Vagina (tissue), 2 donors: ENCODE measurements at places on chromosomes 5 and 9.

- no peak for DNase-seq
Measured at GRCh38 chr9:106707738-106708474, 155.1 kb upstream of the ZNF462 start.

DNA sequence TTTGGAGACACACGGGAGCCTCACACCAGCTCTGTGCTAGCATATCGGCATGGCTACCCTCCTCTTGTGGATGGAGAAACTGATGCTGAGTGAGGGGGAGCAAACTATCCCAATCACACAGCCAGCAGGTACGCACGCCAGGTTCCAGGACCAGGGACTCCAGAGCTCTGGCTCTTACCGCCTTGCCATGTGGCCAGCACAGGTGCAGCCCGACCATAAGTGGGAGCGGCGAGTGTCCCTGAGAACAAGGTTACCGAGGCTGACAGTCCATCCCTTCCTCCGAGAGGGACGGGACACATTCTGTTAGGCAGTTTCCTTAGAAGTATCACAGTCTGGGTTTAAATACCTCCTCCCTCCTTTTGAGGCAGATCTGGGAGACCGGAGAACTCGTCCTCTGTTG, 86.0 kb downstream of the PAX5 start:
- DNase-seq, result no peak

- no peak for DNase-seq
Measured at GRCh38 chr5:72070529-72070928, 36.7 kb upstream of the MAP1B start.

- no peak for DNase-seq
Measured at GRCh38 chr5:173438951-173439350, 110.7 kb upstream of the STC2 start.

DNA sequence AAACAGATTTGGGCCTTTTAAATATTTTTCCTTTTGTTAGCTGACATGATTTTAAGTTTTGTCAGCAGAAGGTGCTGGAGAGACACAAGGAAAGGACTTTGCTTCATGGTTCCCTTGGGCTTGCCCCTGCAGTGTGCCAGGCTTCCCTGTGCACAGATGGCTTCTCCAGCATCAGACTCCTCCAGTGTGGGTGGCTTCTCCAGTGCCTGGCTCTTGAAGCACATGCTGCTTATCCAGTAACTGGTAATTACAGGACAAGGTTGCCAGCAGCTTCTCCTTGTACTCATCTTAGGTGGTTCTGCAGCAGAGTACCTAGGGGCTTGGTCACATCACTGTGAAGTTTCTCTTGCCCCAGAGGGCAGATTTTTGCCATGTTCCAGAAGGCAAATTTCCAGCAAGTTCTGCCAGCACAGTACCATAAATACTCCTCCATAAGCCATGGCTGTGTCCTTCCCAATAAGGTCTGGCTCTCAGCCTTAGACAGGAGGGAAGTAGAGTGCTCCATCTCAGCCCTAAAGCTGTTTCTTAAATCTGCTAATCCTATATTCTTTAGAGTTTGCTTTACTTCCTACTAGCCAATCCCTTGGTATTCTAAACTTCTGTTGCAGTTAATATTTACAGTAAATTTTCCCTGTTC, 62.4 kb downstream of the PJA2 start:
- DNase-seq, result no peak

DNA sequence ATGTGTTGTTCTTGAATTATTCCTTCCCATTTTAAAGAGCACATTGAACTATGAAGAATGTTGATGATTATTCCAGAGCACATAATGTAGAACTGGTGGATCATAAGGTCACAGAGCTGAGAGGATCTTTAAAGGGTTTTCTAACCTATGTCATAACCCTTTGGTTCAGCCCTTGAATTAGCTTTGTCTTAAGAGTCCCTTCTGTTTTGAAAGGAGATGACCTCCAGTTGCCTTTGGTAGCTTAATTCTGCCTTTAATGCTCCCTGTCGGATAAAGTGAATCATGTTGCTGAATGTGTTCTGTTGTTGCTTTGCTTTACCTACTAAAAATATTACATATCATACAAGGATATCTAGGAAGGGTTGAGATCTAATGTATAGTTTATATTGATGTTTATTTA, 99.1 kb upstream of the PRRC1 start:
- DNase-seq, result no peak

- no peak for DNase-seq
Measured at GRCh38 chr5:176533894-176534611, 3.1 kb downstream of the RNF44 start.

- no peak for DNase-seq
Measured at GRCh38 chr5:140000332-140000731, 42.8 kb downstream of the NRG2 start.

- DNase-seq, result no peak
Measured at GRCh38 chr5:63211448-63212132, 633.0 kb downstream of the LRRC70 start.

DNA sequence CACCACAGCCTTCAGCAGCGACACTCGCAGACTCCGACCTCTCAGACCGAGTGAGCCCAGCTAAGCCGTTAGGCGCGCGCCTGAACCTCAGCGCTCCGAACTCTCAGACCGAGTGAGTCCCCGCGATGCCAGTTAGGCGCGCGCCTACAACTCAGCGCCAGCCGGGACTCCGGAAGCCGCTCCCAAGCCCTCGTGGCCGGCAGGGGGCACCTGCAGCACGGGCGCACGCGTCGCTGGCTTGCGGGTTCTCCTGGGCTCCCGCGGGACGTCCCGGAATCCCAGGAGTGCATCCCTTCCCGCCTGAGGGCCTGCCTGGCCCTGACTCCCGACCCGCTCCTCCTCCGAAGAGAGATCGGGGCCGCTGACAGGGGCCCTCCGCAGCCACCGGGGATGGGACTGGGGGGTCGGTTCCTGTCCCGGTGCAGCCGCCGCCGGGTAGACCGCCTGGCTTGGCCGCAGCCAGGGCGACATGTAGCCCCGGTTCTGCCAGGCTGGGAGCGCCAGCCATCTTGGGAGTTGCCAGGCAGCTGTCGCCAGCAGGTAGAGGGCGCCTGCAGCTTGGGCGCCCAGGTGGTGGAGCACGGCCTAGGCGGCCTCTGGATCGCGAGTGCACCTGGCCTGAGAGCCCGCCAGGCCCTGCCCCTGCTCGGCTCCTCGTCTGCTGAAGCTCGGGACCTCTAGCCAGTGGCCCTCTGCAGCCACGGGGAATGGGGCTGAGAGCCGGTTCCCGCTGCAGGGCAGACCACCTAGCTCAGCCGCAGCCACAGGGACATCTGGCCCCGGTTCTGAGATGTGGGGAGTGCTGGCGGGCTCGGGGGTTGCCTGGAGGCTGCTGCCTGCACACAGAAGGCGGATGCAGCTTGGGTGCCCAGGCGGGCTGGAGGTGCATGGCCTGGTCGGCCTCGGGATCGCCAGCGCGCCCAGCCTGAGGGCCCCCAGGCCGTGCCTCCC, at the start of gene ANKRD18A:
Gene ANKRD18A, minus strand, starts transcription at position 114 of the 951 bp plus-strand sequence. CDS start 311 bp downstream, outside the sequence.
- no peak for DNase-seq

- DNase-seq, result no peak
Measured at GRCh38 chr5:140214831-140215230, 39.8 kb downstream of the CYSTM1 start.

GRCh38 chr9:98658951-98659351, 49.8 kb downstream of the GABBR2 start:
- DNase-seq, result no peak

DNA sequence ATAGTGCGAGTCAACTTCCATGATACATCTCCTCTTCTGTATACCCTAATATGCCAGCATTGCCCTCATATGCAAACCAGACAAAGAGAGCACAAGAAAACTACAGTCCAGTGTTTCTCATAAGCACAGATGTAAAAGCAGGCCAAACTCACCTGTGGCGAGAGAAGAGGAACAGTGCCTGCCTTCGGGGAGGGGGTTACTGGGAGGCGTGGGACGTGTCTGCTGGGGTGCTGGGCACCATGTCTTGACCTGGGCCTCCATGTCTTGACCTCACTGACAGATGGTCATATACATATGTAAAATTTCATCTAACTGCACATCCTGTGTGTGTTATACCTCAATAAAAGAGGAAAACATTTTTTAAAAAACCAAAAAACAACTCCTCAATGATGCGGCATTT, 159.3 kb upstream of the PPP1R26 start:
- DNase-seq, result no peak

- DNase-seq, result no peak
Measured at GRCh38 chr5:112923148-112923917, 1.3 kb upstream of the REEP5 start.

DNA sequence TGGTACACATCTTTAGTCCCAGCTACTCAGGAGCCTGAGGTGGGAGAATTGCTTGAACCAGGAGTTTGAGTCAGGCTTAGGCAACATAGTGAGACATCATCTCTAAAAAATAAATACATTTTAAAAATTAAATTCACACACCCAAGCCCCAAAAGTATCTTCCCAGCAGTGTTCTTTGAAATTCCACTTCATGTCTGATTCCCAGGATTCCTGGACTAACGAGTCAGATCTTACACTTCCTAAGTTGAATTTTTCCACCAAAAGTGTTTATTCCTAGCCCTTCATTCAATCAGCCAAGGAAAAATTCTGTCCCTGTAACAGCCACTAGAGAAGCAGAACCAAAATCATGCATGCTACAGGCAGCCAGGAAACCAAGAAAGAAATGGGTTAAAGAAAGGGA, 970.9 kb downstream of the EFNA5 start:
- DNase-seq, result no peak

DNA sequence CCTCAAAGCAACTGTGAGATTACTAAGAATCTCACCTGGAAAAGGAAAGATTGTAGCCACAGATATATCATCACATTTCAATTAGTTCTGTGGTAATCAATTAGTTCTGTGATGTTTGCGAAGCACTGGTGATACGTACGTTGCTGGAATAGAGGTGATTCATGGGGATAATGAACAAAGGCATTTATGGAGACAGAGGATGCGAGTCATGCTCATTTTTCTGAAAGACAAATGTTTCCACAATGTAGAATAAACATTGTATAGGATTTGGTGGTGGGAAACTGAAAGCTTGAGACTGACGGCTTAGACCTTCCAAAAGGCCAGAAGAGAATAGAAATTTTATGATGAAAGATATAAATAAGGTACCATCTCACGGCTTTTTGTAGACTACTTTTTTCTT, 507.3 kb upstream of the TYRP1 start:
- DNase-seq, result no peak

GRCh38 chr5:64637144-64637543, 53.2 kb upstream of the SHISAL2B start:
- DNase-seq, result no peak

DNA sequence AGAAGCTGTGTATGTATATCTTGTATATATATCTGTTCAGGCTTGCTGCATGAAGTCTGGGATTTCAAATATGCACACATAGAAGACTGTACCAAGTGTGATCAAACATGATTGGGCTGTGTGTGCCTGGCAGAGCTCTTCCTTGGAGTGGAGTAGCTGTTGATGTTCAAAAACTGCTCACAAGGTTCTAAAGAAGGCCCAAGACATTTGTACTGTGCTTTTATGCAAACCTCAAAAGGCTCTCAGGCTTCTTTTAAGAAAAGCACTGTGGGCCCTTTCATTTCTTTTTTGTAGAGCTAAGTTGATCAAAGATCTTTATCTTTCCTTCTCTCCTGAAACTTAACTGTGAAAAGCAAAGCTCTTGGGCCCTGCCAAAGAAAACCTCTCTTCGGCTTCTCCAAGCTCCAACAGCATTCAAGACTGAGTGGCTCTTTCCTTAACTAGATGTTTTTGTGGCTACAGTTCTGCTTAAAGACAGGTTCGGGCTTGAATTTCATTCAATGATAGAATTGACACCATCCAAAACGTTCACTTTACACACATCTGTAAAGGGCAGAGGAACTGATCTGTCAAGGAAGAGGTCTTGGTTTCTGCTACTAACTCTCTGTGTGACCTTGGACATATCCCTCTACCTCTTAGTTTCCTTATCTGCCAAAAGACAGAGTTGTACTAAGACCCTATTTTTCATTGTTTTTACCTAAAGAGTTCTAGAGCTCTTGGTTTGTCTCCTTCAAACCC, 105.8 kb upstream of the IL6ST start:
- no peak for DNase-seq

DNA sequence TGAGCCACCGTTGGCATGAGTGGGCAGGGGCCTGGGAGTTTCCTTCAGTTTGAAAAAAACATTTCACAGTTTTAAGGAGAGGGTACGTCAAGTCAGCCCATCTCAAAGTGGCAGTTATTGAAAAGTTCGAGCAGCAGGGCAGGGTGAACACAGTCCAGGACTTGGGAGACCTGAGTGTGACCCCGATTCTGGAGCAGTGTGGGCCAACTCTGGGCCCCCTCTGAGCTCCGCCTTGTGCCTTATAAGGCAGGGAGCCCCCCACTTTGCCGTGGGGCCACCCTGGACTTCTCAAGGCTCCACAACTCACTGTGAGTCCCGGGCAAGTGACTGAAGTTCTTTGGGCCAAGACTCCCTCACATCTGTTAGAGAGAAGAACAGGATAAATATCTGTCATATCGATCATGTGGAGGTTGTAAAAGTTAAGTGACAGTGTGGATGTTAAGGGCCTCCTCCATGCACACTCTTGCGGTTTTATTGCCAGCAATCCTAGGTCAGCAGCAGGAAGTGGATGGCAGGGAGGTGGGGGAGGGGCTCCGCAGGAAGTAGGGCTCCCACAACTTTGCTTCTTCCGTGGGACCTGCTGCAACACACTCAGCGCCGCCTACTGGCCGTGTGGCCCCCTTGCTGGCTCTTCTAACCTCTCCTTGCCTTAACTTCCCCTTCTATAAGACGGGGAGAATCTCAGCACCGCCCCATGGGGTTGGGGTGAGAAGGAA, 38.4 kb downstream of the HRH2 start:
- no peak for DNase-seq

DNA sequence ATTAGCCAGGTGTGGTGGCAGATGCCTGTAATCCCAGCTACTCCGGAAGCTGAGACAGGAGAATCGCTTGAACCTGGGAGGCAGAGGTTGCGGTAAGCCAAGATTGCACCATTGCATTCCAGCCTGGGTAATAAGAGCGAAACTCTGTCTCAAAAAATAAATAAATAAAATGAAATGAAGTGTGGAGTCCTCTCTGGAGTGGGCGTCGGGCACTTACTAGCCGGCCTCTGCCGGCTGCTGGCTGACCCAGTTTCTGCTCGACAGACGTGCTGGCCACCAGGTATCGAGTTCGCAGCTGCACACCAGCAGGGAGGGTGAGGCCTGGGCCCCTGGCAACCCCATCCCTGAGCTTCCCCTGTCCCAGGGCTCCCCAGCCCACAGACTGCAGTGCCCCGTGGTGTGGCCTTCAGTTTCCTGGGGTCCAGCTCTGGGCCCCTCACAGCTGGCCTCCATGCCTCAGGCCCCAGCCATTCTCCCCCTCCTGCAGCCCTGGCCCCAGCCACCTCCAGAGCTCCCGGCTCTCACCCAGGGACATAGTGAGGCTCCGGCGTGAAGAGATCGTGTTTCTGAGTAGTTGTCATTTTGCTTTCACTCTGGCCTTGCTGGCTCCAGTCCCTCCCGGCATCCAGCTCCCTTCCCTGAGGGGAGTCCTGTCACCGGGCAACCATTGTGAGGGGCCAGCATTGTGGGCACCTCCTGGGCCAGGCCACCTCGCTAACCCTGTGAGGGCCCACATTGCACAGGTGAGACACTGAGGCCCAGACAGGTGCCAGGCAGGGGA, 3.8 kb upstream of the STPG3 start:
- DNase-seq, result no peak

- no peak for DNase-seq
Measured at GRCh38 chr9:120965344-120966012, 38.9 kb upstream of the TRAF1 start.
